ENCODE measurements at places on chromosomes 1 and 21. TPM values are rescaled to one million over a fixed set of nuclear protein-coding genes. Genes with fewer than 3 reads are reported as not detected.
A peak's percentile ranks its signal among the peaks of the same experiment; 100 is the strongest.

GRCh38 chr1:115112496-115113375, 23.4 kb upstream of the TSPAN2 start:
- no peak for DNase-seq

DNA sequence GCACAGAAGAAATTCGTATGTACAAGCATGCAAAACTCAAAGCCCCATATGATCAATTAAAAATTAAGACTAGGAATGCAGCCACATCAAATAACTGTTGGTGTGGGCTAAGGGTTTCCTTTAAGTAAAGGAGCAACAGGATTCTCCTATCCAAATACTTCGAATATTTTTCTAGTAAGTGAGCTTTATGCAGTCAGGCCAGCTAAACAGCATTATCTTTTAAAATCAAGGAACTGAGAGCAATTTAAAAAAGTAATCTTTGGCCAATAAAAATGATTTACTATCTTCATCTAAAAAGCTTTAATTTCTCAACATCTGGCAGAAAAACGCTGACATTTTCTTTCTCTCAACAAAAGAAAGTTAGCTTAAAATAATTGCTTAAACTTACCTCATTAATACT, 19.8 kb downstream of the CNN3 start:
- DNase-seq, result no peak

- no peak for DNase-seq
Observed at GRCh38 chr1:21845646-21846641, 33.9 kb downstream of the LDLRAD2 start.

RGS8 gene
- total RNA-seq, result 0.03 TPM

DNA sequence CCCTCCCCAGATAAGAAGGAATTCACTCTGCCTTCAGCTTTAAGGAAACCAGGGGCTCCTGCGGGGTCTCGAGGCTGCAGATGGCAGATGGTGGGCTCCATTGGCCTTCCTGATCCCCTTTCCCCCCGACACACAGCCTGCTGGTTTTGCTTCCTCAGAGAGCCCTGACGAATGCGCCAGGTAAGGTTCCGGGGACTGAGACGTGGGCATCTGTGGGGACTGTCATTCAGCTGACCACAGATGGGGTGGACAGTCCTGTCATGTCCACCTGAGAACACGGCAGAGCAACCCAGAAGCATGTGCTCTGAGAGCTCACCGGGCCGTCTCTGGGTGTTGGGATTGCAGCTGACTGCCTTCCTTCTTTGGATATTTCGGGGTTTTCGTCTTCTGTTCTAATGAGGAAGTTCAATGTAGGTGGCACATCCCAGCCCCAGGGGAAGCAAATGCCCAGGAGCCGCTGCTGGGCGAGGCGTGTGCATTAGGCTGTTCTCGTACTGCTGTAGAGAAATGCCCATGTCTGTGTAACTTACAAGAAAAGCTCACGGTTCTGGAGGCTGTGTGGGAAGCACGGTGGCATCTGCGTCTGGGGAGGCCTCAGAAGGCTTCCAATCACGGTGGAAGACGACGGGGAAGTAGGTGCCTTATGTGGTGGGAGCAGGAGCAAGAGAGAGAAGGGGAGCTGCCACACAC, 22.6 kb upstream of the TTC34 start:
- DNase-seq, result no peak

DNA sequence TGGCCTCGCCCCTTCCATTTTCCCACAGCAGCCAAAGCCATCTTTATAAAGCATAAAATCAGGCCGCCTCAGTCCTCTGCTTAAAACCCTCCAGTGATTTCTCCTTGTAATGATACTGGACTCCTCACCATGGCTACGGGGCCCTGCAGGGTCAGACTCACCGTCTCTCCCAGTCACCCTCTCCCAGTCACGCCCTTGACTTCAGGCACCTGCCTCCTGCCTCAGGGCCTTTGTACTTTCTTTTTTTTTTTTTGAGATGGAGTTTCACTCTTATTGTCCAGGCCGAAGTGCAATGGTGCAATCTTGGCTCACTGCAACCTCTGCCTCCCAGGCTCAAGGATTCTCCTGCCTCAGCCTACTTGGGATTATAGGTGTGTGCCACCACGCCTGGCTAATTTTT, 47.8 kb downstream of the PIK3CD start:
- DNase-seq, result no peak

- no peak for DNase-seq
Observed at GRCh38 chr1:168717906-168718891, 10.8 kb downstream of the DPT start.

SLC22A15 gene
- total RNA-seq, result 5.7 TPM

- DNase-seq, result no peak
Observed at GRCh38 chr21:35827004-35827403, 233.3 kb downstream of the SETD4 start.

GRCh38 chr1:3993619-3994375, 93.7 kb upstream of the C1orf174 start:
- no peak for DNase-seq

DNA sequence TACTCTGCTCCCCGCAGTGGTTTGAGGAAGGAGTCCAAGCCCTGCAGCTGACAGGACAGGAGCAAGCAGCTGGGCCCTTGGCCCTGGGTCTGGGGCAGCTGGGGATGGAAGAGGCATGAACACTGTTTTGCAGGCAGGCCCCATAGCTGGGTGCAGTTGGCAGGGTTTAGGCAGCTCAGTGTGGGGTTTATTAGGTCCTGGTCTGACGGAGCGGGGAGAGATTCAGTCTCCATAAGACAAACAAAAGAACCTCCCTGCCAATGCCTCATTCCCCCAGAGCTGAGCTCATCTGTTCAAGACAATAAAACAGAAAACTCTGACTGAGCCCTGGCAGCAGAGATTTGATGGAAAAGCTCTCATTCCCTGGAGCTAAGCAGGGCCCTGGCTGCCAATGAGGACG, 37.3 kb downstream of the OLFML2B start:
- no peak for DNase-seq

GRCh38 chr21:36203603-36203889, 46.9 kb downstream of the DOP1B start:
- peak; percentile 37 for DNase-seq

- no peak for DNase-seq
Observed at GRCh38 chr1:225657462-225657989, 4.6 kb upstream of the ENAH start.

GRCh38 chr1:93468662-93469061, 20.7 kb downstream of the FNBP1L start:
- no peak for DNase-seq

RHOC gene
- total RNA-seq, result 300 TPM

DNA sequence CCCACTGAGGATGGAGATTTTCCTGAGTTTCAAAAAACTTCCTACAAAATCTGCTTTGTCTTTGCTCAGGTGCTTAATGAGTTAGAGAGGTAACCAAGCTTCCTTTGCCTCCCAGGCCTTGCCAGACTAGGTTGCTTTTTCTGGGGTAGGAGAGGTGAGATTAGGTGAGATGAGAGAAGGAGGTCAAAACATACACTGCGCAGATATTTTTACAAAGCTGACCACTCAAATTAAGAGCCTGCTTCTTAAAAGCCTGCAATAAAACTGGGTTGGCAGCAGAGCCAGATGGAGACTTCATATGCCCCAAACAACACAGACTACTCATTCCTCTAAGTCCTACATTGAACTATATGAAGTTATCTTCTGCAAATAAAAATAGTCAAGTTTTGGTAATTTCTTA, 352.5 kb downstream of the NUF2 start:
- DNase-seq, result no peak

GRCh38 chr1:55118651-55119329, 79.4 kb downstream of the PCSK9 start:
- no peak for DNase-seq

DNA sequence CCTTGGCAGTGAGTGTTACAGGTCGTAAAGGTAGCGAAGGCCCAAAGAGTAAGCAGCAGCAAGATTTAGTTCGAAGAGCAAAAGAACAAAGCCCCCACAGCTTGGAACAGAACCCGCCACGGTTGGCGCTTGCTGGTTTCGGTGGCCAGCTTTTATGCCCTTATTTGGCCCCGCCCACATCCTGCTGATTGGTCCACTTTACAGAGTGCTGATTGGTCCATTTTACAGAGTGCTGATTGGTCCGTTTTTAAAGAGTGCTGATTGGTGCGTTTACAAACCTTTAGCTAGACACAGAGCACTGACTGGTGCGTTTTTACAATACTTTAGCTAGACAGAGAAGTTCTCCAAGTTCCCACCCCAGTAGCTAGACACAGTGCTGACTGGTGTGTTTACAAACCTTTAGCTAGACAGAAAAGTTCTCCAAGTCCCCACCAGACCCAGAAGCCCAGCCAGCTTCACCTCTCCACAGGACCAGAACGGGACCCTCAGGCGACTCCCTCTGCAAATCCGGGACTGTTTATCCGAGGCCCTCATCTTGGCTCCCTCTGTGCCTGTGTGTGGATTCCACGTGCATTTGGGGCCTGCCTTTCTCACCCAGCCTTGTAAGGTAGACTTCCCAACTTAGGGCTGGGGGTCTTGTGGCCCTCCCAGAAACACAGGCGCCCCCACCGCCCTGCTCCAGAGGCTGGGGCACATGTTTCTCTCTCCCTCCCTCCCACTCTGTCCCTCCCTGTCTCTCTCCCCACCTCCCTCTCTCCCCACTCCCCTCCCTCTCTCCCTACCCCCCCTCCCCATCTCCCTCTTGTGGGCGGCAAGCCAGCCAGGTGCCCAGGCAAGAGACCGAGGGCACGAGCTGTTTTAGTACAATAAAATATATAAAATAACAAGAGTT, 12.6 kb downstream of the FTCD start:
- no peak for DNase-seq

DNA sequence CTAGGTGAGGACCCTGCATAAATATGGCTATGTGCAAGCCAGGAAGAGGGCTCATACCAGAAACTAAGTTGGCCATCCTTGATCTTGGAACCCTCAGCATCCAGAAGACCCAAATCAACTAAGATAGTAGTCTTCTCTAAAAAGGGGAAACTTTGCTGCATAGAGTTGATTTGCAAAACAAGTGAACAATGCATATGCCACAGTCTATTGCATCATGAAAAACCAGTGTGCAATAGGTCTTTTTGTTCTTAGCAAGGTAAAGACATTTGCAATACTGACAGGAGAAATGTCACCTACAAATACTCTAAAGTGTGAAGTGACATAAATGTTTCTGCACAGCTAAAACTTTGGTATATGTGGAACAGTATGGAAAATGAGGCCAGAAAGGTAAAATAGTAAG, 2.0 kb upstream of the IFI16 start:
- no peak for DNase-seq

DNA sequence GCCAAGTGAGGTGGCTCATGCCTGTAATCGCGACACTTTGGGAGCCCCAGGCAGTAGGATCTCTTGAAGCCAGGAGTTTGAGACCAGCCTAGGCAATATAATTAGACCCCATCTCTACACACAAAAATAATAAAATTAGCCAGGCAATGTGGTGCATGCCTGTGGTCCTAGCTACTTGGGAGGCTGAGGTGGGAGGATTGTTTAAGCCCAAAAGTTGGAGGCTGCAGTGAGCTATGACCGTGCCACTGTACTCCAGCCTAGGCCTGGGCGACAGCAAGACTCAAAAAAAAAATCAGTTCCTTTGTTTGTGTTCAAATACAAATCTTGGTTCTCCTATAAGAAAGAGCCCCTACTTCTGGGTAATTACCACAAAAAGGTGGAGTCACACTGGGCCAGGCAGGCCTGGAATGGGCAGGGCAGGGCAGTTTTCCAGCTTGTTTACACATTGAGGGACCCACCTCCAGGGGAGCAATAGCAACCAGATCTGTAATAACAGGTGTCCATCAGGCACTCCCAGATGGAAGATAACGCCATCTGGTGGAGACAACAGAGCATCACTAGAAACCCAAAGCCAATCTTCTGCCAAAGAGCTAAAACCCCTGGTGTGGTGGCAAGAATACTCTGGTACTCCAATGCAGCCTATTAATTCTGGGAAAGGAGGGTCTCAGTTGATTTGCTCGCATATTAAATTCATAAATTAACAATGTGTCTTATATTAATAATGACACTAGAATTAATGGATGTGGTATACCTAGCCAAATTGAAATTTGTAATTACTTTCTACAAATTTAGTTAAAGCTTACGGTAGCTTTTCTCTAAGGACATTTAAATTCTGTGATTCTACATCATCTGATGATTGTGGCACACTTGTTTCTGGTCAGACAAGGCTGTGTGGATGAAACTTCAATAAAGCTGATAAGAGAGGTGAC, 13.2 kb downstream of the PPP1R15B start:
- DNase-seq, result peak; percentile 85

DNA sequence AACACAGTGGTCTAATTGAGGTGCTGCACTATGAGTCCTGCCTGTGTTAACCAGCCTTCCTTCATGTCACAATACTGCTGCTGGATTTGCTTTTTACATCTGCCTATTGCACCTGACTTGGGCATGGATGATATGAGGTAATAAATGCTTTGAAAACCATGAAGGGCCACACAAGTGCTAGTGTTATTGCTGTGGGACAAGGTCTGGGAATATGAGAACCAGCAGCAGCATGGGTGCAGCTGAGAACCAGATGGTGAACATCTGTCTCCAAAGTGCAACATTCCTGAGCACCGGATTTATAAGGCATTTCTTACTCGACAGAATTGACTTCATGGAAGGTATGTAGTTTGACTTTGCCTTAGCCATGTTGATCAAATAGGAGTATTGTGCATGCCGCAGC, 16.6 kb downstream of the TRIM45 start:
- no peak for DNase-seq

- no peak for DNase-seq
Observed at GRCh38 chr21:30434033-30434631, 4.1 kb downstream of the KRTAP13-4 start.

GRCh38 chr1:235127732-235128455, 743 bp downstream of the TOMM20 start:
- DNase-seq, result no peak

DENND4B gene
- total RNA-seq, result 65.2 TPM

DNA sequence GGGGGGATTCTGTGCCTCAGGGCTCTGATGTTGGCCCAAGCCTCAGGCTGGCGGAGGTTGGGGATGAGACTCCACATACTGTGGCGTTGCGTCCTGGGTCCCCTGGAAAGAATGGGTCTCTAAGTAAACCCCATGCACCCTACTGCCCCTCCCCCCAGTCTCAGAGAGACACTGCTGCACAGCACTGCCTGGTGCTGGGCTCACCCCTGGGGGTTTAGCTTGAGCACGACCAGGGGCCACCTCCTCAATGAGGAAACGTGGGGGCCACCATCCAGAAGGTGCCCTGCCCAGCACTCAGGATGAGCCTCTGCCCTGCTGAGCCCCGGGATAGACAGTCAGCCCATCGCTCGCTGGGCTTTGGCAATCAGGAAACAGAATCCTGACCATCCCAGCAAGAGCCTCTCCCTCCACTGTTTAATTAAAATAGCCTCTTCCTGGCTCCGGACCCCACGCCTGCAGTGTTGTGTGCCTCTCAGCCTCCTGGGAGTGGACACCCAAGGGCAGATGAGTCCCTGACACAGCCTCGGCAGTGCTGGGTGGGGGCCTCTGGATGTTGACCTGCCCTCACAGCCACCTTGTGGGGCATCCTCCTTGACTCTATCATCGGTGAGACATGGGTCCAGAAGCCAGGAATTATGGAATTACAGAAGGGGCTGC, 3.5 kb upstream of the KRTAP10-4 start:
- DNase-seq, result no peak

DNA sequence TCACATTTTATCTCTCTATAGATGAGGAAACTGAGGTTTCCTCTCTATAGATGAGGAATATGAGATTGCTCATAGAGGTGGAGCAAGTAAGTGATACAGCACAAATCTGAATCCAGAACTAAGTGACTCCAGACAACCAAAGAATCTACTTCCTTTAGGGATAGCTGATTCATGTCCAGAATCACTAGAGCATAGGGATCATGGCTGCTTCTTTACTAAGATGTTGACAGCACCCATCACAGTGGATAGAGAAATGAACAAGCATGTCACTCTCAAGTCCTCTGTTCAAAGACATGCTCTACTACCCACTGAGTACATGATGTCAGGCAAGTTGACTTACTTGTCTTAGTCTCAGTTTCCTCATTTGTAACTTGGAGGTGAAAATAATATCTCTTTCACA, 116.1 kb upstream of the SPATA6 start:
- no peak for DNase-seq
